ENCODE measurements at places on chromosomes 12 and 14.
A peak's percentile ranks its signal among the peaks of the same experiment; 100 is the strongest.

DNA sequence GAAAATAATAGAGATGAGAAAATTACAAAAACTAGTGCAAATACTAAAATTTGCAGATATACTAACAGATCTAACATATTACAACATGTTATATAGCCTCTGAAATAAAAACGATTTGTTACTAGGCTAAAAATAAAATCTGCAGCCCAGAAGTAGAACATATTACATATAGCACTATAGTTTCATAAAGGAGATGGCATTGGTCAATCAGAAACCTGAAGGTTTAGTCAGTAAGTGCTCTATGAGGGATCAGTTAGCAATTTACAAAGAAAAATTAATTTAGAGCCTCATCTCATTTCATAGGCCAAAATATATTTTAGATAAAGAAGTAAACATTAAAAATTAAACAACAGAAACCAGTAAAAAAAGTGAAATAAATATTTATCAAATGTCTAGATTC lies 41.0 kb downstream of the IFNG-AS1 start:
- DNase-seq = no peak

GRCh38 chr12:64824500-64825142 lies at the start of gene TBC1D30:
Gene TBC1D30, plus strand, starts transcription at chr12:64824647. Its CDS starts 233 bp downstream, at chr12:64824880.
- peak; percentile 79 for DNase-seq

- no peak for DNase-seq
Observed at GRCh38 chr12:2768224-2768961, 26.4 kb upstream of the FKBP4 start.

GRCh38 chr12:59040043-59040442 lies 119.7 kb upstream of the LRIG3 start:
- DNase-seq = no peak

DNA sequence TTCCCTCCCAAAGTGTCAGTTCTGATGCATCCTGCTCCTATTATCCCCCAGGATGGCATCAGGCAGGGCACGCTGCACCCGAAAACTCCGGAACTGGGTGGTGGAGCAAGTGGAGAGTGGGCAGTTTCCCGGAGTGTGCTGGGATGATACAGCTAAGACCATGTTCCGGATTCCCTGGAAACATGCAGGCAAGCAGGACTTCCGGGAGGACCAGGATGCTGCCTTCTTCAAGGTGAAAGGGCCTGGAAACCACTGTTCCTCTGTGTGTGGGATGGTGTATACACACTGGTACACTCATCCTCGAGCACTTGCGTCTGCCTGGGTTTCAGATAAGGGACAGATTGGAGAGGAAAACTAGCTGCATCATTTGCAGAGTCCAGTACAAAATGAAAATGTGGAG lies 1.0 kb downstream of the IRF9 start:
- no peak for DNase-seq

DNA sequence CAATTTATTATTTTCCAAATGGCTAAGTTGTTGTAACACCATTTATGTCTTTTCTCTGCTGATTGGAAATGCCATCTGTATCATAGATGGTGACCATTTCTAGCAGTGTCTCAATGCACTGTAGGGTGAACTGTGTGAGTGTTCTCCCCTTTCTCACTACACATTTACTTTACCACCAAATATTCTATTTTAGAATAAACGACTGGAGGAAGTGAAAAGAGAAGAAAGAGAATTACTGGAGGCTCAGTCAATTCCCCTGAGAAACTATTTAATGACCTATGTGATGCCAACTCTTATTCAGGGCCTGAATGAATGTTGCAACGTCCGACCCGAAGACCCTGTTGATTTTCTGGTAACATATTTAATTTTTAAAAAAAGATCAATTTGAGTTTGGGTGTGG lies 15.5 kb upstream of the PAPOLA start:
- no peak for DNase-seq

GRCh38 chr14:64465831-64466554 lies 694 bp downstream of the AKAP5 start:
- peak; percentile 37 for DNase-seq

GRCh38 chr12:132572106-132572505 lies 38.3 kb downstream of the LRCOL1 start:
- no peak for DNase-seq

DNA sequence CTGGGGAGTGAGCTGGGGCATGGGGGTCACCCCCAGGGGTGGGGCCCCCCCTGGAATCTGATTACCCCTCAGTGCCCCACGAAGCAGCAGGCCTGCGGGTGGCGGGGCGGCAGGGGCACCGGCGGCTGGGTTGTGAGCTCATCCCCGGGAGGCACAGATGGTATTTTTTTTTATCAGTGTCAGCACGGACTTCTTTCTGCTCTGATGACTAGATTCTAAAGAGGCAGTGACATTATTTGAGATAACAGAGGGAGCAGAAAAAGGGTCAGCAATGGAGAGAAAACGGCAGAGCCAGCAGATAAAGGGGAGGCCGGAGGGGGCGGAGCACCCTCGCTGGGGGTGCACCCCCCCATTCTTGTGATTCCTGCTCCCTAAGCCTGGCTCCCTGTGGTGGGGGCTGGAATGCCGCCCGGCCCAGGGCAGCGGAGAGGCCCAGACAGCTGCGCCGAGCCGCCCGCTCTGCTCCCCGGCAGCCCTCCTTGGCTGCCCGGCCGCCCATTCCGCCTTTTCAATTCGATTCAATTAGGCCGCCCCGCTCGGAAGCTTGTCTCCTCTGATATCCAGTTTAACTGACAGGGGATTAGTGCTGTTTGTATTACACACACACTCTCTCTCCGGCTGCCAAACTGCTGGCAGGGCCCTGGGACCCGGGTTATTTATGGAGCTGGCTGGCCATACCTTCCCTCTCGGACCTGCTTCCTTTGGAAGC lies 32.9 kb downstream of the MVK start:
- DNase-seq = no peak

- no peak for DNase-seq
Observed at GRCh38 chr12:26971963-26972362, 33.7 kb downstream of the FGFR1OP2 start.

DNA sequence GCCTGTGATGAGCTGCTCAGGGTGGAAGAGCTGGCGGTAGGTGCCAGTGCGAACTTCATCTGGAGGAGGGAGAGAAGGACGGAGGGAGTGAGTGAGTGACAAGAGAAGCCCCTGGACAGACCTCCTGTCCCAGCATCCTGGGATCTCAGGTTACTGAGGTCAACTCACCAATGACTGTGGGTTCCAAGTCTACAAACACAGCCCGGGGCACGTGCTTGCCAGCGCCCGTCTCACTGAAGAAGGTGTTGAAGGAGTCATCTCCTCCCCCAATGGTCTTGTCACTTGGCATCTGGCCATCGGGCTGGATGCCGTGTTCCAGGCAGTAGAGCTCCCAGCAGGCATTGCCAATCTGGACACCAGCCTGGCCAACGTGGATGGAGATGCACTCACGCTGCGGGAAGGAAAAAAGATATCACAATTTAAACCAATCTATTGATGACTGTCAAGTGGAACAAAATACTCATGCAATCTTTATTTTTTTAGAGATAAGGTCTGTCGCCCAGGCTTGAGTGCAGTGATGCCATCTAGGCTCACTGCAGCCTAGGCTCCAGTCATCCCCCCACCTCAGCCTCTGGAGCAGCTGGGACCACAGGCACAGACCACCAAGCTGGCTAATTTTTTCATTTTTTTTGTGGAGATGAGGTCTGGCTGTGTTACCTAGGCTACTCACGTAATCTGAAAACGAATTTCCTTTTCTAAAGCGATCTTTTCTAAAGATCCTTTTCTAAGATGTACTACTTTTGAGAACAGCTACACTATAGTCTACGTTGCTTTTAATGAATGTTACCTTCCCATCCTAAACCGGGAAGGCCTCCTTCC lies 1.7 kb downstream of the TUBA1B start:
- DNase-seq = no peak

DNA sequence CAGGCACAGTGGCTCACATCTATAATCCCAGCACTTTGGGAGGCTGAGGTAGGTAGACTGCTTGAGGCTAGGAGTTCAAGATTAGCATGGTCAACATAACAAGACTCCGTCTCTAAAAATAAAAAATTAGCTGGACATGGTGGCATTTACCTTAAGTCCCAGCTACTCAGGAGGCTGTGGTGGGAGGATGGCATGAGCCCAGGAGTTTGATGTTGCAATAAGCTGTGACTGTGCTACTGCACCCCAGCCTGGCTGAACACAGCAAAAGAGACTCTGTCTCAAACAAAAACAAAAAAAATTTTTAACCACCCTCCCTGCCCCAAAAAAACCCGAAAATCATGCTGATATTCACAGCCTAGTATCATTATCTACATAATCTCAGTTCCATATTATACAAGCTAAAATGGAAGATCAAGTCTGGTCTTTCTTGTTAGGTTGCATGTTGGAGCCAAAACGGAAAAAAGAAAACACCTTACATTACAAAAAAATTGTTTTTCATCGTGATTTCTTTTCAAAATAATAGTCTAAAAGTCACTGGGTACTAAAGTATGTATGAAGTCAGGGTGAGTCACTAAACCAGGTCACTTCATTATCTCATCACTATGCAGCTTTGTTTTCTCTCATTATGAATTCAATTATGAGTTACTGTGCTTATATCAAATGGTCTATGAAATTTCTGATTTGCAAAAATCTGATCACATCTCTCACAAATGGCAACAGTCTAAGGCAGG lies 13.8 kb downstream of the GXYLT1 start:
- DNase-seq = no peak

DNA sequence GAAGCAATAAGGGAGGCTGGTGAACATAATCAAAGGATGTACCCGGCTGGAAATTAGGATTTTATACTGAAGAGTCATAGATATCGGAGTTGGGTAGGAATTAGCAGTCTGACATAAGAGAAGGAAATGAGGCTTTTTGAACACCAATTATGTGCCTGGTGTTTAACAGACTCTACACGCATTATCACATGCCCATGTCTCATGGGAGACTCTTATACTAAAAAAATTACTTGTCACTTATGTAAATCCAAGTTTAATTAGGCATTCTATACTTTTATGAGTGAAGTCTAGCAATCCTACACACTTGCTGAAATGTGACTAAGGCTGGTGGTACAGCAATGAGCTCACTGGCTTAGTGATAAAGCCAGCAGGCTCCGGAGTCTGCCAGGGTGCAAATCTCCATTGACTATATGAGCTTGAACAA lies 93.5 kb downstream of the NUAK1 start:
- no peak for DNase-seq

DNA sequence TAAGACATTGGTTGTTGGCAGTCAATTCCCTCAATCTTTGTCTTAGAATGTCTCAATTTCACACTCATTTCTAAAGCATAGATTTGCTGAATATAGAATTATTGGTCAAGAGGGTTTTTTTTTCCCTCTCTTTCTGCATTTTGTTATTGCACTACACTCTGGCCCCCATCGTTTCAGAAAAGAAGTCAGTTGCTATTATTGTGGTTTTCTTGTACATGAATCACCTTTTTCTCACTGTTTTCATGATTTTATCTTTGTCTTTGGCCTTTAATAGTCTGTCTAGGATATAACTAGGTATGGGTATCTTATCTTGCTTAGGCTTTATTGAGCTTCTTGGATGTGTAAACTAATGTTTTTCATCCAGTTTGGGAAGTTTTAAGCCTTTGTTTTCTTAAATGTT lies 194.3 kb upstream of the DAAM1 start:
- DNase-seq = no peak

DNA sequence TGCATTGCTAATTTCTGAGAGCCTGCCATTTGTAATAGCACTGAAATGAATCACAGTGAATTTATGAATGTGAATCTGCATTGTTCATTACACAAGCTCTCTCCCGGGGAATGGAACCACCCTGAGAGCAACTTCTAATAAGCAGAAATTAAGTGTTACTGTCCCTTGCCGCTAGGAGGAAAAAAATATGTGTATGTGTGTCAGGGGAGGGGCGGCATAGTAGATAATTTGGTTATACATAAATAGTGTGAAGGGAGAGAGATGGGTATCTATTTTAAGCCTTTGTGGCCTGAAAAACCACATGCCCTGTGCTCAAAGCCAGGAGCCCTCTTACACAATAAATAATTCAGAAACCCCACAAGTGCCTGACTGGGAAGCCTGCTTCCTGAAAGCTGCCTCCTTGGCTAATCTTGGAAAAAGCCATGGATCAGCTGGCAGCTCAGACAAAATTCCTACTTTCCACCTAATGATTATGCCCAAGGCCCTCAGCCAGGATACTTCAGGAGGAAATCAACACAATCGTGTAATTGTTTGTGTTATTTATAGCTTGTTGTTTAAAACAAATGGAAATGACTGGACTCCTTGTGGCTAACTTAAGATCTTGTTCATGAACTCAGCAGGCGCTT lies 366.2 kb upstream of the KITLG start:
- no peak for DNase-seq

DNA sequence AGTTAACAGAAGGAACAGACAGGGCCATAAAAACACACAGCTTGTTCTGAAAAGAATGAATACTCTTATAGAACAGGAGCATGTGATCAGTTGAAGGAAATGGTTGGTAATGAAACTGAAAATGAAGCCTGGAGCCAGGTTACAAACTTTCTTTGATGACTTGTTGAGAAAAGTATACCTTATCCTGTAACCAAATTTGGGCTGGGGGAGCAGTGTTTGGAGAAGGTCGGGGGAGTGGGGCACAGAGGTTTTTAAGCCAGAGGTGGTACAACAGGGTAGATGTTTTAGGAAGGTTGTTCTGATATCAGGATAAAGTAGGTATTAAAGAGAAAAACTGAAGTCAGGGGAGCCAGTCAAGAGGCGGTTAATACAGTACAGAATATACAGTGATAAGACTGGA lies 8.2 kb downstream of the GOLT1B start:
- DNase-seq = no peak

GRCh38 chr12:43921666-43922337 lies 85.9 kb downstream of the TMEM117 start:
- DNase-seq = no peak
